Aorta (tissue), 5 donors: ENCODE measurements at places on chromosomes 7 and 10. TPM values are rescaled to one million over a fixed set of nuclear protein-coding genes. Genes with fewer than 3 reads are reported as not detected.

The SUN3 gene
- total RNA-seq = not detected

The PNLIPRP2 gene
- total RNA-seq = not detected

The RADIL gene
- total RNA-seq = 11.0 TPM

The CCDC7 gene
- 47.2 TPM for total RNA-seq

The GPAM gene
- total RNA-seq = 11.4 TPM

The AGMO gene
- total RNA-seq = 1.3 TPM

The ACTL6B gene
- not detected for total RNA-seq

The HMX2 gene
- total RNA-seq = not detected

The SPDYE11 gene
- total RNA-seq = not detected
